NCI-H1436 treated with DMSO at 0.1 percent for 48 hours (cell line): ENCODE measurements at places on chromosomes 2 and 18.

DNA sequence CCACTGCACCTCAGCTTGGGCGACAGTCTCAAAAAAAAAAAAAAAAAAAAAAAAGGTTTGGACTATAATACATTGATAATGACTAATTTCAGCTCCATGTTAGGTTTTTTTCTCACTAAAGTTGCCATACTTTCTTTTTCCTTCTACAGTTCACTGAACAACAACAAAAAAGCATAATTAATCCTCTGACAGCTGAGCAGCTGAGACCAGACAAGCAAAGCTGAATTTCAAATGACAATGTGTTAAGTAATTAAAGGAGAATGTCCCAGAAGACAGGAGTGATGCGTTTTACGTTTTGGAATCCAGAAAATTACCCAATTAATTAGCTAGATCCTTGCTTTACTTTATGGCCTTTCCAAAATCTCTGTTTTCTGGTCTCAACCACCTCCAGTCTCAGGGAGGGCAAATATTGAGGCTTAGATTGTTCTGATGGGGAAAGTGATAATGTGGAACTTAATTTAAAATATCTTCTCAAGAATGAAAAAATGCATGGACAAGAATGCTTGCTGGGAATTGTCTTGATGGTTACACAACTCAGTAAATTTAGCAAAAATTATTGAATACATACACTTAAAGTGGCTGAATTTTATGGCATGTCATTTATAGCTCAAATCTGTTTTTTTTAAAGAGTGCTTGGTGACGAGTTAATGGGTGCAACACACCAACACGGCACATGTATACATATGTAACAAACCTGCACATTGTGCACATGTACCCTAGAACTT is 17.4 kb upstream of the RMDN2 start:
- DNase-seq, result no peak

DNA sequence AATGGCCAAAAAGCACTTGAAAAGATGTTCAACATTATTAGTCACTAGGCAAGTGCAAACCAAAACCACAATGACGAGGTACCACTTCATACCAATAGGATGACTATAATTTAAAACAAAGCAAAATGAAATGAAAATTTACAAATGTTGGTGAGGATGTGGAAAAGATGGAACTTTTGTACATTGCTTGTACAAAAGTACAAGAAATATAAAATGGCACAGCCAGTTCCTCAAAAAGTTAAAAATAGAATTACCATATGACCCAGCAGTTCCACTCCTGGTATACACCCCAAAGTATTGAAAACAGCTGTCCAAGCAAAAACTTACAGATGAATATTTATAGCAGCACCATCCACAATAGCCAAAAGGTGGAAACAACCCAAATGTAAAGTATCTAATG is 107.8 kb upstream of the XPO1 start:
- DNase-seq, result no peak

GRCh38 chr2:157375384-157375783 is 49.8 kb upstream of the ERMN start:
- no peak for DNase-seq

GRCh38 chr2:234898534-234899053 is 53.2 kb upstream of the SH3BP4 start:
- no peak for DNase-seq

- no peak for DNase-seq
Measured at GRCh38 chr2:96291751-96292150, 13.6 kb downstream of the SNRNP200 start.

- no peak for DNase-seq
Measured at GRCh38 chr2:194602750-194603149, 1054.3 kb upstream of the SLC39A10 start.

DNA sequence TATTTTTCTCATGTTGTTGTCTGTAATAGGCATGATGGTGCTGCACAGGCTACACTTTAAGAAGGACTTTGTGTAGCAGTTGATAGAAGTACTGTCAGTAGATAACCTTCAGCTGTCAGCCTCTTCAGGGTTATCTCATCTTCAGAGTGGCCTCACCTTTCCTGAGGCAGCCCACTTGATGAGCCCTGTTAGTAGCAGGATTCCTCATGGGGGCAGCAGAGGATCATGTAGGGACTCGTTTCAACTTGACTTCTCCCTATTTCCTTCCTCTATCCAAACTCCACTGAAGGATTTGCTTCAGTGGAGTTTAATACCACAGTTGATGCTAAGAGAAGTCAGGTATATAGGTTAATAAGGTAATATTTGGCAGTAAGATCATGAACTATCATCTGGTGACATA is 530.3 kb upstream of the FSIP2 start:
- no peak for DNase-seq

DNA sequence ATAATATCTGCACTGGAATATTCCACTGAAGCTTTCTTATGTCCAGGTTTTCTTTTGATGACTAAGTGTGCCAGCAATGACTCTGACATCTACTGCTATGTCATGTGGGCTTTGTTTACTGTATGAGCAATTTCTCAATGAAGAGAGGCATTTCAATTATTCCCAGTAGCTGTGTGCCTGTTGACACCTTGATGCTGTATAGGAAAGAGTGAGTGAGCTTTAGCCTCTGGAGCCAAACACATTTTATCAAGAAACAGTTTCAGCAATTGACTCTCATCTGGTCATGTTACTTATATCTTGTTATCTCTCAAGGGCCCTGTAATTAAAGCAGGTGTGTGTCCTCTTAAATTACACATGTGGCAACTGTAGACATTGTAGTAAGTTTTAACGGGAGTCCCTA is 493.2 kb upstream of the FANCL start:
- DNase-seq, result peak; percentile 14

GRCh38 chr2:184620367-184620766 is 22.0 kb downstream of the ZNF804A start:
- no peak for DNase-seq

- DNase-seq, result no peak
Measured at GRCh38 chr2:187475499-187476248, 27.6 kb upstream of the CALCRL start.

- DNase-seq, result no peak
Measured at GRCh38 chr2:208379192-208379591, 27.4 kb upstream of the PTH2R start.

GRCh38 chr2:48984922-48985321 is 169.4 kb downstream of the FSHR start:
- no peak for DNase-seq

DNA sequence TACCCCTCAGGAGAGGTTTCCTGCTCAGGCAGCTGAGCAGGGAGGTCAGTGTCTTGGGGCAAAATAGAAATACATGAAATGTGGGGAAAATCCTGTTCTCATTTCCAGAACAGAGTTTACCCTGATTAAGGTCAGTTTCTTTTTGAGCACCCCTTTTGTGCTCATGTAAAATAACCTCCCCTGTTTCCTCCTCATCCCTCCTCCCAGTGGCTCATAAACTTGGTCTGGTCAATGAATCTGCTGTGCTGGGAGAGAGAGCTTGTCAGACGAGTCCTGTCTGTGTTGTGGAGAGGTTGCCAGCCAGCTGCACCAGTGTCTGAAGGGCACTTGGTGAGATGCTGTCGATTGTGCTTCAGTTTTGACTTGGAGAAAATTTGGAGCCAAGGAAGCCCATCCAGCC is 48.6 kb downstream of the NTSR2 start:
- no peak for DNase-seq

DNA sequence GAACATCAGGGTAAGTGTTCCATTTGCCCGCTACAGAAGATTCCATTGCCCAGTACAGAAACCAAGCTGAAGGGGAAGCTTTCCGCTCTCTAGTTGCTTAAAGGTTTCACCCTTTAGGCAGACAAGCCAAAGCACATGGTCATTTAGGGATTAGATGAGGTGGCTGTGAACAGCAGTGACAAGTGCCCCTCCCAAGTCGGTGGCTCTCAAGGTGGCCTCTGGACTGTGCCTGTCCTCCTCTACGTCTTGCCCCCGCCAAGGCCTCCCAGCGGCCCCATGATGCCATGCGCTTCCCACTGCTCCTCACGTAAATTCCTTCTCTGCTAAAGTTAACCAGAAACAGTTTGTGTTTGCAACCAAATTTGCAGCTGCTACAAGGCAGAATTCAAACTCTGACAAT is 24.2 kb upstream of the PTPN4 start:
- DNase-seq, result no peak

- no peak for DNase-seq
Measured at GRCh38 chr2:1751767-1752725, 7.7 kb upstream of the PXDN start.

DNA sequence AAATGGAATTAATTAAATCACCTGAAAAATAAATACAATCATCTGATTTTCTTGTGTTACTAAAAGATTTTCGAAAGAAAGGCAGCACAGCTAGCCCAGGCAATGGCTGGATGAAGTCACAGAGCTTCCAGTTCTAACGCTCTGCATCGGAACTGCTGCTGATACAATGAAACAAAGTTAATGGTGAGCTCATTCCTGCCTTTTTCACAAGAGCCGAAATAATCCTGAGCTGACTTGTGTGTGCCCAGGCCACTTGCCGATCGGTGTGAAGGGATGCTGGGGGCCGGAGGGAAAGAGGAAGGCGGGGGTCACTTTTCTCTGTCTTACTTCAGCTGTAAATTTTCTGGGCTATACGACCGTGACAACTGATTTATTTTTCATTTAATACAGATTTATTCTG is 149.5 kb downstream of the INO80D start:
- DNase-seq, result no peak

GRCh38 chr2:17282245-17282644 is 236.0 kb downstream of the RAD51AP2 start:
- DNase-seq, result no peak

DNA sequence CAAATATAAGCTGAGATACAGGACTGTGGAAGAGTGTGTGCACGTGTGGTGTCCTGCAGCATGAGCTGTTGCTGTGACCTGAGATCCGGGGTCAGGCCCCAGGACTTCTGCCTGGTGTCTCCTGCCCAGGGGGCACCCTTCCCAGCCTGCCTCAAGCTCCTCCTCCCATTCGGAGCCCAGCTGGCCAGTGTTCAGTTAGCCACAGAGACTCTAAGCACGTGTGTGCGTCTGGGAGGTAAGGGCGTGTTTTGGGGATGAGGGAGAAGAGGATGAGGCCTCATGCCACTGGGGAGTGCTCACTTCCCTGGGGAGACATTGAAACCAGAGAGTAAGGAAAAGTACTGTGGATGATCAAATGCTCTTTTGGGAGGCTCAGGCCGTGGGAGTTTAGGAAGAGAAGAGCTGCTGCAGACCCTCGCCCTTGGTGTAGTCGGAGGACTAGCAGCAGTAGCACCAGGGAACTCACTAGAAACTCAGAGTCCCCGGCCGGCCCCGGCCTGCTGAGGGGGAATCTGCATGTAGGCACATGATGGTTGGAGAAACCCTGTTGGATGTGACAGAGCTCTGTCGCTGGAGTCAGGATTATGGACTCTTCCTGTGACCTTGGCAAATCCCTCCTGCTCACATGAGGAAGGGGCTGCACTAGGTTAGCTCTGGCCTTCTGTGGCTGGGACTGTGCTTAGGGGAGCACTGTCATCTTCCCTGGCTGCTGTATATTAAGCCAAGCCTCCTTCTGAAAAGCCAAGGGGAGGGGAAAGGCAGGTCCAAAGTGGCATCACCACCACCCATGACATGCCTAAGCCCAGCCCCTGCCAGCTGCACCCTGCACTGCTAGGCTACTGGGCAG is 231.1 kb downstream of the DYSF start:
- DNase-seq, result no peak

- no peak for DNase-seq
Measured at GRCh38 chr18:72820571-72820970, 47.2 kb downstream of the NETO1 start.
